ENCODE measurements at places on chromosomes 7 and 10. TPM values are rescaled to one million over a fixed set of nuclear protein-coding genes. Genes with fewer than 3 reads are reported as not detected.

DNA sequence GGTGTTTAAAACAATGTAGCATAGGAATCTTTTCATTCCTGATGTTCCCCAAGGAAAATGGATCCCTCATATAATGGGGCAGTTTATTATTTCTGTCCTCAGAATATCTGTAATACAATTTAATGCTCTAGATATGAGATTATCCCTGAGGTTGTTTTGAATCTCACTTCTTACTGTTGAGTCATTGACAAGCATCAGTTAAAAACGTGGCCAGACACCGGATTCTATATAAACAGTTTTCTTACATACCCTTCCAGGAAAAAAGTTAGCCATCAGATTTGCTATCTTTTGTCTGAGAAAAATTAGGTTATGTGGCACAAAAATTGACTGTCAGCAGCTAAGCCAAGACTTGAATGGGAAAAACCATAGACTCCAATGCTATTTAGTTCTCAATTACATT is 539.8 kb upstream of the CELF2 start:
- no peak for DNase-seq

DNA sequence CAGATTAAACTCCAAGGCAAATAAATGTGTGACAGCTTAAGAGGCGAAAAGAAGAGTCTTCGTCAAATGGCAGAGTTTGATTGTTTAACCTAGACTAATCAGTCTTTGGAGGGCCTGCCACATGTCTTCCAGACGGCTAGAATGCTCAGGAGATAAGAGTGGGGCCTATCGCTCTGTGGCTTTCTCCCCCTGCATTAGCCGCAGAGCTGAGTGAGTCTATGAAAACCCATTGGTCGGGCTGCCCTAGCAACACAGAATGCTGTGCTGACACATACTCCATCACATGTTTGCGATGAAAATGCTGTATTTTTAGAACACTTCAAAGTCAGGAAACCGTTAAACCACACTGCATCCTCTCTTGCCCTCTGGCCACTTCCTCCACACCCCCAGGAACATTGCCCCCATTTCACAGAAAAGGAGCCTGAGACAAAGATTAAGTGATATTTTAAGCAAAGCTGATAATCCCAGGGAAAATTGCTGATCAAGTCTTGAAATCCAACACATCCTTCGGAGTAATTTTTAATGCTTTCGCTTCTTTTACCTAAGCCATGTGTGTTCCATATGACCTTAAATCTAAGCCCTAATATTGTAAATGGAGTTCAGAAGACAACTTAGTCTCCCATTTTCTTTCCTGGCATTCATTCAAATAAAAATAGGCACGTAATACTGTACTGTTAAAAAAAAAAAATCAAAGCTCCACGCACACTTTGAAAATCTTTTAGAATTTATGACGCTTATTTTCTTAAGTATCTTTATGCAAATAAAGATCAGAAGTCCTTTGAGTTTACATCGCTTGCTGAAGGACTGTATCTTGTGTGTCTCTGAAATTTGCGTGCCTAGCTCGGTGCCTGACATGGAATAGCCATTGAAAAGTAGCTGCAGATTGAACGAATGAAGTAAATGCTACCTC is 161.2 kb downstream of the CELF2 start:
- no peak for DNase-seq

GRCh38 chr10:102696736-102697135 is 17.5 kb downstream of the ARL3 start:
- no peak for DNase-seq

GRCh38 chr10:112698818-112699164 is 251.3 kb upstream of the TCF7L2 start:
- no peak for DNase-seq

GRCh38 chr7:11552676-11553296 is 279.2 kb downstream of the THSD7A start:
- no peak for DNase-seq

- DNase-seq: no peak
Measured at GRCh38 chr10:77223526-77224460, 413.8 kb downstream of the KCNMA1 start.

GRCh38 chr10:13961097-13961496 is 369.6 kb downstream of the FRMD4A start:
- DNase-seq: no peak

DNA sequence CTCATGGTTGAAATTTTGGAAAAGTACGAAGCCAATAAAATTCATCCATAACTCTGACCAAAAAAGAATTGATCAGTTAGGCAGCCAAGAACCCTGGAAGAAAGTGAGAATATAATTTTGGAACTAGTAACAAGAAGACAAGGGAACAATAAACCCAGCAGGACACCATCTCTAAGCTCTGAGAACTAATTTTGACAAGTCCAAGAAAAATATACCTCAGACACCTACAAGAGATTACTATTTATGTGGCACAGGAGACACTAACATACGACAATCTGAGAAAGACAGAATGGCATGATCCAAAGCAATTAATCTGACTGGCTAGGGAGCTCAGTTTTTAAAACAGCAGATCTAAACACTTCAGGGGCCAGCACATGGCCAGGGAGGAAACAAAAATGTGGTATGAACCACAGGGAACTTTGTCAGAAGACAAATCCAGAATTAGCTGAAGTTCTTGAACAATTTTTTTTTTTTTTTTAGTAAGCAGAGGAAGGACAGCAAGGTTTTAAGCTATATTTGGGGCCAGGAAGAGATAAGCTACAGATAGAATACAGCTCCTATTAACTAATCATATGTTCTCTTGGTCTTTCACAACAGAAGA is 38.9 kb downstream of the PARD3 start:
- DNase-seq: no peak

DNA sequence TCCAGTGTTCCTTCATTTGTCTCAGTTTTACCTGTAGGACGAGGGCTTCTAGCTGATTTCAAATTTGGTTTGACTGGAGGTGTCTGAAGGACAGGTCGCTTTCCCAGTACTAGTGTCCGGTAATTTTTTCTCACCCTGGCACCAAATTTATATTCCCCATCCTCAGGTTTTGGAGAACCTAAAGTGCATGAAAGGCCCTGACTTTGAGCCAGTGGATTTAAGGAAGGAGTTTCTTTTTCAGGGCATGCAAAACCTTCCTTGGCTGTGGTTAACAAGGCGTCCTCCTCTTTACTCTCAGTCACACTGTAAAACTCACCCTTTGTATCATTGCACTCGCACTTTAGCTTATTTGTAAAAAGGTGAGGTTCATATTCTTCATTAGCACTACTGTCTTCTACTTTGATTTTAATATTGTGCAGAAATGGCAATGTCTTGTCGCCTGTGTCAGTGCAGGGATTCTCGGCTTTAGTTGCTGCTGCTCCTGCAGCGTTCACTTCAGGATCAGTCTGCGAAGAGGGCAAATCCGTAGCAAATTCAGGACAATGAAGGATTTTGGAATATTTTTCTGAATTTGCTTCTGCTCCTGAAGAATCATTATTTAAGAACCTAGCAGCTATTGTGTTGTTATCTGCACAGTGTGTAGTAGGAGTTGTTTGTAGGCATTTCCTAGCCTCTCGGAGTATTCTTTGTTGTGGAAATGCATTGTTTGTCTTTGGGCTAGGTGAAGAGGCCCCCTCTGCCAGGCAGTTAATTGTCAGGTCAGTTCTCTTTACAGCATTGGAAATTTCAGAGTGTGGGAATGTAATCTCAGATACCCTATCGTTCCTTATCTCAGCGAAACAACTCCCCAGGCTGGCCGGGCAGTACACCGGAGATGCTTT is 9.9 kb downstream of the SKIDA1 start:
- no peak for DNase-seq

- DNase-seq: peak; percentile 62
Measured at GRCh38 chr7:92837000-92837749, 802 bp upstream of the CDK6 start.

- DNase-seq: no peak
Measured at GRCh38 chr7:84624927-84625326, 430.3 kb upstream of the SEMA3A start.

- DNase-seq: no peak
Measured at GRCh38 chr7:40182452-40182851, 47.6 kb downstream of the SUGCT start.

DNA sequence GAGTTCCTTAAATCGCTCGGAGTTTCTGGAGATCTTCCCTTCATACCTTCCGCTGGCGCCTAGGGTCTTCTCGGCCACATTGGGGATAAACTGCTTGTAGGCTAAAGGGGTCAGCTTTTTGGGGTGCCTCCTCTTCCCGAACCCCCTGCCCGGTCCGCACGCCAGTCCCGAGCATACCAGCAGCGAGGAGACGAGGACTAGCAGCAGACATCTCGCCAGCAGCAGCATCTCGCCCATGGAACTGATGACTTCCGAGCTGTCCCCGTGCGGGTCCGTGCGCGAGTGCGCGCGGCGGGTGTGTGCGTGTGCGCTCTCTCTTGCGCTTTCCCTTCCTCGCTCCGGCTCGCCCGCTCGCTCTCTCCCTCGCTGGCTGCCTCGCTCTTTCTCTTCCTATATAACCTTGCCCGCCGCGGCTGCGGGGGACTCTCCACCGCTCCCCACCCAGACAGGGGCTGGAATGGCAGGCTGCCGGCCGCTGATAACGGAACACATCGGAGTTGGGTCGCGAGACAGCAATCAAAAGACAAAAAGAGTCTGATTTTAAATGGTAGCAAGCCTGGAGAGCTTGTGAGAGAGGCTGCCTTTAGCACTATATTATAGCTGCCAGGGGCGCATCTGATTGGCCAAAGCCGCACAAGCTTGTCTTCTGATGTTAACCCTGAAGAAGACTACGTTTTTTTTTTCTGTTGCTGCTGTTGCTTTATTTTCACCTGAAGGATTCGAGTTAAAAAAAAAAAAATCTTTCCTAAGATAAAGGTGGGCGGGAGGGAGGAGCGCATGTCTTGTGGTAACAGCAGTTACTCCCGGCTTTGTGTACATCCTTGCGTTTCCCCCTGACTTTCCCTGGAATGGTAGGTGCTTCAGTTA is at the start of gene SHH:
SHH (minus strand) TSS at position 569 of the 867 bp plus-strand sequence; CDS start at position 228, 341 bp downstream.
- no peak for DNase-seq

- DNase-seq: no peak
Measured at GRCh38 chr7:116577320-116577871, 52.6 kb downstream of the CAV1 start.

- no peak for DNase-seq
Measured at GRCh38 chr10:16776896-16777295, 40.3 kb downstream of the RSU1 start.

DNA sequence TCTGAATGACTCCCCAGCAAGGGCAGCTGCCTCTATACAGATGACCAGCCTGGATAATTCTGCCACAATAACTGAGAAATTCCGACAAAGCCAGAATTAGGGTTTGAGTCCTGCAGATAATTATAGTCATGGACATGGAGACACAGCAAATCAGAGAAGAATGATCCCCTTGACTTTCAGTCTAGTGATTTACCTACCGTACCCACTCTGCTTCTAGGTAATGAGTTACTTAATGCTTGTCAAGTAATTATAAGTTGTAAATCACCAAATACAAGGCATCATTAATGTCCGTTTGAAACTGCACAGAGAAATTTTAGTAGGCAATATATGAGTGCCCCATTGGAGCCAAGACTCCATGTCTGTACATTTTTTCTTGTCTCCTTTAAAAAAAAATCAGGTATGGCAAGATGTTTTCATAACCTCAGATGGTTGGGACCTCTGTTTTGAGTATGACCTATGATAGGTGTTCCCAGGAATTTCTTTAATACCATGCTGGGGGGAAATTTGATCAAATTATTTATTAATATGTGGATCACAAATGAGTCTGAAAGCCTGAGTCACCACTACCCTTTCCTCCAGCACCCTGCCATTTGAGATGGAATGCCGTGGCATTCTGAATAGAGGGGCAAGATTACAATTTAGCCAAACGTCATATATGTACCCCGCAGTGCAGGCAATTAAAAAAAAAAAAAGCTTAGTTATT is 5.5 kb upstream of the ARID5B start:
- no peak for DNase-seq

GRCh38 chr7:43244784-43245183 is 132.3 kb downstream of the HECW1 start:
- no peak for DNase-seq

GRCh38 chr10:117762819-117763172 is 220.2 kb downstream of the EMX2 start:
- DNase-seq: no peak

- DNase-seq: no peak
Measured at GRCh38 chr7:41809529-41809939, 106.6 kb upstream of the INHBA start.

DNA sequence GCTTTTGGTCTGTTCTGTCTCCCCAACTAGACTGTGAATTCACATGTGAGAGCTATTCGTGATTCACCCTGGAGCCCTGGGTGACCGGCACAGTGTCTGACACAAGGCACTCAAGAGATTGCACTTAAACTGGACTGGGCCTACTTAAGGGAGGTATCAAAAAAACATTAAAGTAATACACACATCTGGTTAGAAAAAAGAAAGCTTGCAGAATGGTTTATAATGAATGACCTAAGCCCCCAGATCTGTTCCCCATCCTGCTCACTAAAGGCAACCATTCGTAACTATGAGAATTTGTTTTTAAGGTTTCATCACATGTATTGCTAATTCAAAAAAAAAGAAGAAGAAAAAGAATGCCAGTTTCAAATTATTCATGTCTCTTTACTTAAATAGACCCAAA is 74.5 kb downstream of the DGKI start:
- DNase-seq: no peak

- DNase-seq: no peak
Measured at GRCh38 chr10:22495396-22495795, 150.1 kb downstream of the SPAG6 start.

AHCYL2 gene
- 75.9 TPM for total RNA-seq

EMX2 gene
- 1.9 TPM for total RNA-seq

CDHR1 gene
- 5.4 TPM for total RNA-seq

AKR1C1 gene
- 53.3 TPM for total RNA-seq

SPOCK2 gene
- 188 TPM for total RNA-seq

SLC26A4 gene
- 0.99 TPM for total RNA-seq

PRSS37 gene
- total RNA-seq: not detected

SORCS1 gene
- total RNA-seq: 38.0 TPM

RBP3 gene
- total RNA-seq: not detected
